ENCODE measurements at places on chromosomes 5 and 9.

DNA sequence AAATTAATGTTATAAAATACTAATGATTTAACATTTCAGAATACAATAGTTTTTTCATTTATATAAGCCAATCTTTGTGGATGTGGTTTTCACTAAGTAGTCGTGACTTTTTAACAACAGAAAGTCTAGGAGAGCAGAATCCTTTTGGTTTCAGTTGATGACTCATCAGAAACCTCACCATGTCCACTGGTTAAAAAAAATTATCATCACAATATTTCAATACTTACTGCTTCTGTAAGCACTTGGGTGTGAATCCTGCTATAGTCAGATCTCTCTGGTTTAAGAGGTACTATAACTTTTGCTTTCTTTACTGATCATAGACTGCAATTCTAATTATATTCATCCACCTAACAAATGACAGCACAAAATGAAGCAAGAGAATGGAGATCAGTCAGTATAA, 77.2 kb downstream of the MRPS30 start:
- no peak for DNase-seq

GRCh38 chr5:87877023-87877422, 391.6 kb downstream of the TMEM161B start:
- DNase-seq = no peak

- DNase-seq = no peak
Measured at GRCh38 chr9:27535701-27536118, 6.1 kb upstream of the MOB3B start.

- DNase-seq = no peak
Measured at GRCh38 chr5:90402521-90403255, 6.9 kb downstream of the CETN3 start.

GRCh38 chr5:17694914-17695313, 60.7 kb downstream of the TAF11L14 start:
- no peak for DNase-seq

DNA sequence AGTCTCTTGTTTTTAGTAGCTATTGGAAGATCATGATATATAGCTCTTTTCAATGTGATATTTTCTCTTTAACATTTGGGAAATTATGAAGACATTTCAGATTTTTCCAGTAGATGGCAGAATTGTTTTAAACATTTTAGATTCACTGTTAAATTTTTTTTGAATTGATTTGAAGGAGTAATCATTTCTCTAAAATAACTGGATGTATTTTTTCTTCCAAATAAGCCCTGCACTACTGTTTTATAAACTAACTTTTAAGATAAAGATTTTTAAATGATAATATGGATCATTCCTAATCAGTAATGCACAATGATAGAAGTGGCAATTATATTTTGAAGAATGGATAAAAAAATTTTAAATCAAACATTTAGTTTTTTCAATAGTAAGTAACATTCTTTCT, 14.2 kb downstream of the NDUFAF2 start:
- DNase-seq = no peak

DNA sequence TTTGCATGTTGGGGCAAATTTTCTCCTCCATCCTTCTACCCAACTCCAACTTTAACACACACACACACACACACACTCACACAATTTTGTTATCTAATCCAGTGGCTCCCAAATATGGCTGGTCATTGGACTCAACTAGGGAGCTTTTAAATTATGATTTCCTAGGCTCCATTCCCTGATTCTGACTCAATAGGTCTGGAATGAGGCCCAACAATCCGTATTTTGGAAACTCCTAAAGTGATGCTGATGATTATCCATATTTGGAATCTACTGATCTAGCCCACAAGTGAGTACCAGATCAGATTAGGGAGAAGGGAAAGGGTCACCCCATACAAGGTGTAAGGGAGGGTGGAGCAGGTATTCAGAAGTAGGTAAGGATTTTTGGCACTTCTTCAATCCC, 309.7 kb downstream of the TLE1 start:
- no peak for DNase-seq

- no peak for DNase-seq
Measured at GRCh38 chr5:66417781-66418180, 178.4 kb upstream of the MAST4 start.

DNA sequence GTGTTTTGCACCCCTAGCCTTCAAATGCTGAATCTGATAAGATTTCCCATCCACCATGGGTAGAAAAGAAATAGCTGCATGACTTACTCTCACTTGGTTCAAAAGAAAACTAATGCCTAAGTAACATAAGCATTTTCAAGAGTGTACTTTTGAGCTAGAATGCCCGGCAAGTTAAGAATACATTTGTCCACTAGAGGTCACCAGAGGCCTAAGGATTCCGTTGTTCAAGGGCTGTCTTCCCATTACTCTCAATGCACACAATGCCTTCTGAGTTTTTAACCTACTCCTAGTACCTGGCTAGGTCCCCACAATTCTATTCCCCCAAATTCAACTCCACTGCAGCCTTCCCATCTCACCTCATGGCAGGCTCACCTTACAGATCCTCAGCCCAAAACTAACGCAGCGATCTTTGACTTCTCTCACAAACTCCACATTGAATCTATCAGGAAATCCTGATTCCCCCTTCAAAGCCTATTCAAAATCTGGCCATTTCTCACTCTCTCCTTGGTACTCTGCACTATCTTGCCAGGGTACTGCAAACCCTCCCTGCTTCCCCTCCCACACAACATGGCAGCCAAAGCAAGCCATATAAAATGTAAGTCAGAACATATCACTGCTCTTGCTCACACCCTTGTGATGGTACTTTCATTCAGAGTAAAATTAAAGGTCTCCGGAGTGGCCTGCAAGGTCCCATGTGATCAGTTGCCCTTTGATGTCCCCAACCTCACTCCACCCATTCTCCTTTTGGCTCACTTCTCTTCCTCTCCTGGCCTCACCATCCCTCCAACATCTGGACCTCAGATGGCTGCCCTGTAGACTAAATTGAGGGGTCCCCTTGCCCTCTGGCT, 13.4 kb downstream of the OXCT1 start:
- peak; percentile 9 for DNase-seq

DNA sequence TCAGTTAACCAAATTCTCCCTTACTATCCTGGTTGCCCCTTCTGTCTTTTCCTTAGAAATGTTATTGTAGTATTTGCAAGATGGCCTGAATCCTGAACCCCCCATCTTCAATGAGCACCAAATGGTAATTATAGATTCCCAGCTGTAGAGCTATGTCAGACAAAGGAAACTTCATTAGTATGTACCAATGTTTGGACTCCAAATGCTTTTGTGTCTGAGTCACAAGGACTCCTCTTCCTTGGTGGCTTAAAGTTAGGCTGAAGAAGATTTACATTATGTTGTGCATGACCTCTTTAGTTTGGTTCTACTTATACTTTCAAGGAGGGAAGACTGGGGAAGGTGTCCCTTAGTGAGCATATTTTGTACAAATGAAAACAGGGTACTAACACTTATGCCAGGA, 105.9 kb upstream of the CDKN2B start:
- DNase-seq = no peak

GRCh38 chr9:3949744-3950143, 350.1 kb downstream of the GLIS3 start:
- DNase-seq = no peak

DNA sequence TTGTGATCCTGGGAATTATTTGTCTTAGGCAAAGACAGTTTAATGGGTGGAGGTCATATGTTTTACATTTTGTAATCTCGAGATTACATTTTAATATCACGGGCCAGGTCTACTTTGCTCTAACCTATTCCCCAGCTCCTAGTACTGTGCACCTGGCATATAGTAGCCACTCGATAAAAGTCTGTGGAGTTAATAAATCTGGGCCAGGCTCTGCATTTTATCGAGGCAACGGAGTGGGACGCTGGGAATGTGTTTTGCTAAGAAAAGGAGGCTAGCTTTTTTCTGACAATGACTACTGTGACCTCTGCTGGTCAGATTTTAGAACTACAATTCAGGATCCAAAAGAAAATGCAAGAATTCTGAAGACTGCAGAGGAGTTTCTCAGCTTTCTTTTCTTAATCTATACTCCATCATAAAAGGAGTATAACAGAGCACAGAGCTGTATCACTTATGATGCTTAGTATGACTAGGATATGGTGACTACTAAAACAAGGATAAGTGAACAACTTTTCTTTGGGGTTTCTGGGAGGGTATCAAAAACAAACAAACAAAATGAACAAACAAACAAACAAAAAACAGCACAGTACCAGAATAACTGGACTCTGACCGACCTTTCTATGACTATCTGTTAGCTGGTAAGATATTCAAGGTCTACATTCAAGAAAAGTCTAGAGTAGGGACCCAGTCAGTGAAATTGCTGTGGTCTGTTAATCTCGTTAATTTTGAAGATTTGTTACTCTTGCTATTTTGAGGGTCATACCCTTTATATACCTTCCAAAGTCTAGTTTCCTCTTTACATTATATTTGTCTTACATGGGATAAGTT, 46.1 kb upstream of the CER1 start:
- DNase-seq = no peak

DNA sequence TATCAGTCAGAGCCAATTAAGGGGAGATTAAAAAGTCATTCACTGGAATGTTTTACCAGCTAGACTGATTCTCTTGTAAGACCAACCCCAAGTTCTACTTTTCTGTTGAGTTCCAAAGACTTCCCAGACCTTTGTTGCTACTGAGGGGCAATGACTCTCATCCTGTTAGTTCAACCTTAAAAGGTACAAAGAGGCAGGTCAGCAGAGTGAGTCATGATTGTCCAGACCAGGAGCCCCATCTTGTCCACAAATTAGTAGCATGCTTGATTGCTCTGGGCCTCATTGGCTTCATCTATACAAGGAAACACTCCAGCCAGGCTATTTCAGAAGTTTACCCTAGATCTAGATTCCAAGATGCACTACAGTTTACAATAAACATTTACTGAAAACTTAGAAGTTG, 79.9 kb upstream of the IL7R start:
- no peak for DNase-seq

- no peak for DNase-seq
Measured at GRCh38 chr5:130836729-130837649, 328.1 kb downstream of the HINT1 start.

DNA sequence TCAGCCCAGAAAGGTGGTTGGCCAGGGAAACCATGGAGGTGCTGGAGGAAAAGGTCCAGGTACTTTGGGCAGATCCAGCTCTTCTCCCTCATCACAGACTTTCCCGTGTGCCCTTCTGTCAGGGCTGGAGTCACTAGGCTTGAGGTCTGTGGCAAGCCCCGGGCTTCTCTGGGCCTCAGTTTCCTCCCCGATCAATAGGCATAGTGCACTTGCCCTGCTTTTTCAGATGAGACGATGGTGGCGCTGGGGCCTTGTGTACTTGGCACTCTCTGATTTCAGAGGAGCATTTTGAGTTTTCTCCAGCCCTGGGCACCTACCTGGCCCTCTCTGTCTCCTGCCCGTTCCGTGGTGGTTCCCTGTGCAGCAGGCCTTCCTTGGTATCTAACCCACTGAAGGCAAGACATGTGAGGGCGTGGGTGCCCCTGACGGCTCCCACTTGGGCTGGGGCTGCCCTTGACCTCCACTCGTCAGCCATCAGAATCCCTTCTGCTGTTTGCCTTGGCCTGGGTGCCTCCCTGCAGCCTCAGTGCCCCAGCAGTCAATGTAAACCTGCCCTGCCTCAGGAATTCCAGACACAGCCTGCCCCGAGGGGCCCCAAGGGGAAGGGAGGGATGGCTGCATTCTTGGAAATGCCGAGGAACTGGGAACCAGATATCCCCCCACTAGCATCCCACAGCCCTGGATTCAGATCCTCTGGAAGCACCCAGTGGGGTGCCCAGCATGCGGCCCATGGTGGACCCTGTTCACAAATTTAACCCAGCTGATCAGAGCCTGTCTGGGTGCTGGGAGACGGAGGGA, 66.3 kb upstream of the COL5A1 start:
- DNase-seq = no peak

- DNase-seq = no peak
Measured at GRCh38 chr9:88803546-88804253, 187.6 kb upstream of the S1PR3 start.

DNA sequence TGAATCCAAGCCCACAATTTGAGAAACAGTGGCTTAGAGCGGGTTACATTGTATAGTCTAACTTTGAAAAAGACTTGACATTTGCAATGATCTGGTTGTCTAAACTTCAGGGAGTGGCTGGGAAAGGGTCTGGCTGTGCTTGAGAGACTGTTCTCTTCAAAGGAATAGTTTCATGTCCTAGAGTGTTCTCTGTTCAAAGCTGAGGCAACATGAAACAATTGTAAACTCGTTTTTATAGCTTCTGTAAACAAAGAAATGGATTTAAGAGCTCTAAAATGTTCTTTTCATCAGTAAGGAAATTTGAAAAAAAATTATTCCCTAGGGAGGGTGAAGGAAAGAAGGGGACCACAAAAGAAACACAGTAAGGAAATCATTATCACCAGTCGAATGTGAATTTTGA, 41.6 kb downstream of the FOCAD start:
- DNase-seq = no peak

- no peak for DNase-seq
Measured at GRCh38 chr5:6398570-6399230, 20.4 kb upstream of the MED10 start.

DNA sequence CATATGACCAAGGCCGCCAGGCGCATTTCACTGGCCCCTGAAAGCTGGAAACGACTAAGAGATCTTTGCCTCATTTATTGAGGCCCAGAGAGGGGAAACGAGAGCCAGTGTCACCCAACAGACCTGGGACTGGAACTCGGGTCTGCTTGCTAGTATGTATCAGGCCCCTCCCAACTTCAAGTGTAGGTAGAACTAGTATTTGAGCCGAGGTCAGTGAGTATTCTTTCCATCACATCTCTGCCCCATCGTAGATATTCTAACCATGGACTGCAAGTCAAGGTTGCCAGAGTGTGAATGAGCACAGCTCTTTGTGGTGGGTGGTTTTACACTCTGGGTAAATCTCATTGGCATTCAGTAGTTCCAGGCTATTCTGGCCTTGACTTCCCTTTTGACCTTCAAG, 42.2 kb downstream of the GPR107 start:
- no peak for DNase-seq

Data from stimulated activated CD8-positive, alpha-beta memory T cell treated with anti-CD3 and anti-CD28 coated beads, Interleukin-4, amount 100 ng/mL, for 1 hour (primary cell).